ENCODE measurements at places on chromosomes 4 and X. TPM values are rescaled to one million over a fixed set of nuclear protein-coding genes. Genes with fewer than 3 reads are reported as not detected.

TEX11 gene
- not detected for polyA plus RNA-seq

TBC1D25 gene
- 22.8 TPM for polyA plus RNA-seq

MFAP3L gene
- polyA plus RNA-seq = 0.34 TPM

COL25A1 gene
- not detected for polyA plus RNA-seq

HTT gene
- polyA plus RNA-seq = 10.0 TPM

GRIA3 gene
- not detected for polyA plus RNA-seq

HEPH gene
- not detected for polyA plus RNA-seq

FRMD7 gene
- not detected for polyA plus RNA-seq

FAM47E gene
- not detected for polyA plus RNA-seq

ZDHHC9 gene
- 4.8 TPM for polyA plus RNA-seq

RHOXF2 gene
- not detected for polyA plus RNA-seq

C1QTNF7 gene
- not detected for polyA plus RNA-seq

TMEM271 gene
- polyA plus RNA-seq = not detected

RPA4 gene
- 0.33 TPM for polyA plus RNA-seq

CCSER1 gene
- 4.7 TPM for polyA plus RNA-seq

RBMXL3 gene
- not detected for polyA plus RNA-seq

DDIT4L gene
- polyA plus RNA-seq = not detected

NUDT6 gene
- polyA plus RNA-seq = 2.6 TPM

ACE2 gene
- not detected for polyA plus RNA-seq

CTSO gene
- polyA plus RNA-seq = 32.6 TPM

PCDH11X gene
- not detected for polyA plus RNA-seq

CCNQ gene
- polyA plus RNA-seq = 56.1 TPM

GPR50 gene
- polyA plus RNA-seq = not detected

CLTRN gene
- polyA plus RNA-seq = not detected

GLRA3 gene
- 0.98 TPM for polyA plus RNA-seq

SLC16A2 gene
- not detected for polyA plus RNA-seq

ATP1B4 gene
- polyA plus RNA-seq = not detected

APOO gene
- polyA plus RNA-seq = 18.1 TPM

TBC1D9 gene
- 59.4 TPM for polyA plus RNA-seq

USP51 gene
- polyA plus RNA-seq = 0.45 TPM

FGFR3 gene
- polyA plus RNA-seq = 0.45 TPM

TSPAN7 gene
- not detected for polyA plus RNA-seq

BST1 gene
- polyA plus RNA-seq = 0.21 TPM

CNGA1 gene
- not detected for polyA plus RNA-seq

HAND2 gene
- polyA plus RNA-seq = not detected

DOK7 gene
- polyA plus RNA-seq = 25.2 TPM

P2RY8 gene
- 206 TPM for polyA plus RNA-seq

IL2RG gene
- 754 TPM for polyA plus RNA-seq

EGFL6 gene
- polyA plus RNA-seq = not detected
